Smooth muscle cell of the umbilical artery (primary cell): ENCODE measurements at places on chromosomes 16 and 17. TPM values are rescaled to one million over a fixed set of nuclear protein-coding genes. Genes with fewer than 3 reads are reported as not detected.

SP6 gene
- 0.09 and 0.30 TPM in 2 replicates for total RNA-seq

HOXB13 gene
- under 0.01 TPM in 1 of 2 replicates, not detected in the other for total RNA-seq

CCL16 gene
- not detected in 2 replicates for total RNA-seq

TAT gene
- not detected in 2 replicates for total RNA-seq

ABCC12 gene
- not detected in 2 replicates for total RNA-seq
